ENCODE measurements at places on chromosomes 1 and 21.

GRCh38 chr1:200153277-200154055 is 126.0 kb downstream of the NR5A2 start:
- no peak for DNase-seq

DNA sequence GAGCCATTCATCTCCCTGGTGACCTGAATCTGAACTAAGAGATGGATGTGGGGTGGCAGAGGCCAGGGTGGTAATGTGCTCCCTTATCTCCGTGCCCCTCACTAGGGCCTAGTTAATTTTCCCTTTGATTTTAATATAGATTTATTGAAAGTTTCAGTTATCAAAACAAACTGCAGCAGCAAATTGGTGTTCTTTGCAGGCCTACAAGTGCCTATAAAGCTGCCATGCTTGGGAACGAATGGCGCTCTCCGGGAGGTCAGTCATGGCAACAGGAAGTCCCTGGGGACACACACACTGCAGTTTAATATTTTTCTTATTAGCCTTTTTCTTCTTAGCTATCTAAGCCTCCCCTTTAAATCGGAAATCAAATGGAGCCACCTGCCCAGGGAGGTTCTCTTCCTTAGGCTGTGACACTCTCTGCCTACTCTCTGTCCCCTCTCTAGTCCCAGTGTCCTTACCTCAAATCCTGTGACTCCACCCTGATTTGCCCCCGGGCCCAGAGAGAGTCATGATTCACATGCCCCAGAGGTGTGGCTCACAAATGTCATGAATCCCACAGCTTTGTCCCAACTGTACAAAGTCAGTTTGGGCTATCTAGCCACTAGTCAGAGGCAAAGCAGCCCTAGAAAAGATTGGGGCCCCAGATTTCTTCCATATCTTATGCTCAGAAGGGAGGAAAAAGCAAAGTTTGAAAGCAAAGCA is 4.3 kb upstream of the ERI3 start:
- DNase-seq: no peak

- no peak for DNase-seq
Observed at GRCh38 chr1:206674745-206675175, 9.9 kb upstream of the MAPKAPK2 start.

GRCh38 chr21:29406385-29406784 is 107.7 kb downstream of the BACH1 start:
- DNase-seq: no peak

- DNase-seq: no peak
Observed at GRCh38 chr1:205147191-205147835, 25.5 kb upstream of the RBBP5 start.
